ENCODE measurements at places on chromosomes 5 and 9.

- DNase-seq: peak; percentile 50
These were observed 58.8 kb downstream of the MTRR start for GRCh38 chr5:7927466-7928375.

DNA sequence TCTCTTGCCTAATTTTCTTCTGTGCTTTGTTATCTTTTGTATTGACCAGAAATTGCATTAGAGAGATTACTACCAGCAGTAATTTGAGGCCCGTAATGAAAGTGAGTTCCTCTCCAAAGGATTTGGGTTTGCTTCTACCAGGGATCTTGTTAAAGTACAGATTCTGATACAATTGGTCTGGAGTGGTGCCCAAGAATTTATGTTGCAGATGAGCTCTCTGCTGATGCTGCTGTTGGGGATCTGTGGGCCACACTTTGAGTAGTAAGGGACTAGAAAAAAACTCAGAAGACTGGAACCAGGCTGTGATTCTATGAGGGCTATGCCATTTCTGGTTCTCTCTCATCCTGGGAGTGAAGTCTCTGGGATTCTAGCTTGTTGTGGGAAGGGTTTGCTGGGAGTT, 192.2 kb downstream of the SEC61B start:
- DNase-seq: peak; percentile 74

- no peak for DNase-seq
These were observed 16.2 kb downstream of the HACD4 start for GRCh38 chr9:21015129-21015815.

DNA sequence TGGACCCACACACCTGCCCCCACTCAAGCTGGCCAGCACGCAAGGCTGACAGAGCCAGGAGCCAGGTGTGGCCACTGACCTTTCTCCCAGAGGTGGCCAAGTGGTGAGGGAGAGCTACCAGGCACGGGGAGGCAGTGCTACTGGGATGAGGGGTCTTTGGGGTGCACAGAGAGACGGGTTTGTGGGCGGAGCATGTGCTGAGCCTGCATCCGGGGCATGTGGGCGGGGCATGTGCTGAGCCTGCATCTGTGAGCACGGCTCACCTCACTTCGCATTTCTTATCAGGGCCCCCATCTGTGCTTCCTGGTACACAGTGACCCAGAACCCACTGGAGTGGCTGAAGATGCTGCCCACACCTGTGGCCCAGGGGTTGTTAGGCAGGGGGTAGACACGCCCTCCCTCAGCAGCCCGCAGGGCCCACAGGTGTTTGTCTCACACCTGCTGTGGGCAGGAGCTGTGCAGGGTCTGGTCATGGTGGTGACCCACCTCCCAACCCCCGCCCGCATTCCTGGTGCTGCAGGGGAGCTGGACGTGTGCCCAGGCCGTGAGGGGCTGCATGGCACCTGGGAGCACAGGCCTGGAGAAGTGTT, 21.5 kb downstream of the CCDC187 start:
- DNase-seq: no peak

DNA sequence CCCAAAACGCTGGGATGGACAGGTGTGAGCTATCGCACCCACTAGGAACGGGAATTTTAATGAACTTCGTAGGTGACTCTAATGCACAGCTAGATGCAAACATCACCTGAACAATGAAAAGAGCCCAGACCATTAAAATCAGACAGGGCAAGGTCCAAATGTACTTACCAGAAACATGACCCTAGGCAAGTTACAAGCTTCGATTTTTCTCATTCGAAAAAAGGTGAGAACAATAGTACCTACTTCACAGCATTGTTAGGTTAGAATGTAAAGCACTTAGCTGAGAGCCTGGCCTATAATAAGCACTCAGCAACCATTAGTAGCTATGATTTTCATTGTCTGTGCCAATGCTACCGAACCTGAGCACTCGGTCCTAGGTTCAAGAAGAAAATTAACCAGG, 5.8 kb upstream of the KLHL3 start:
- DNase-seq: no peak

DNA sequence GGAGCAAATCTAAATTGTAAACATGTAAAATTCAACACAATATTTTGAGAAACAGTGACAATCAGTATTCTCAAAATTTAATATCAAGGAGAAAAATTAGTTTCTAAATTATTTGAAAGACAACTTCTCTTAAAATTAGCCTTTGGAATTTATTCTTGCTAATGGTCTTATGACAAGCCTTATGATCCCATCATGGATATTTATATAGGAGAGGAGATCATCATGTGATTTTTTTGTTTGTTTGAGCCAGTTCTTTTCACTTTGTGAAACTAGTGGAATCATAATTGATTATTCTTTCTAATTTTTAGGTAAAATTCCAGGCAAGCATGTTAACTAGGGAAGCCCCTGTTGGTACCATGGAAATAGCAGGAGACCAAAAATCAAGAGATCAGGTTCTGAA, 24.7 kb downstream of the DMXL1 start:
- no peak for DNase-seq

- DNase-seq: no peak
These were observed 39.4 kb downstream of the TNFAIP8 start for GRCh38 chr5:119395080-119395836.

DNA sequence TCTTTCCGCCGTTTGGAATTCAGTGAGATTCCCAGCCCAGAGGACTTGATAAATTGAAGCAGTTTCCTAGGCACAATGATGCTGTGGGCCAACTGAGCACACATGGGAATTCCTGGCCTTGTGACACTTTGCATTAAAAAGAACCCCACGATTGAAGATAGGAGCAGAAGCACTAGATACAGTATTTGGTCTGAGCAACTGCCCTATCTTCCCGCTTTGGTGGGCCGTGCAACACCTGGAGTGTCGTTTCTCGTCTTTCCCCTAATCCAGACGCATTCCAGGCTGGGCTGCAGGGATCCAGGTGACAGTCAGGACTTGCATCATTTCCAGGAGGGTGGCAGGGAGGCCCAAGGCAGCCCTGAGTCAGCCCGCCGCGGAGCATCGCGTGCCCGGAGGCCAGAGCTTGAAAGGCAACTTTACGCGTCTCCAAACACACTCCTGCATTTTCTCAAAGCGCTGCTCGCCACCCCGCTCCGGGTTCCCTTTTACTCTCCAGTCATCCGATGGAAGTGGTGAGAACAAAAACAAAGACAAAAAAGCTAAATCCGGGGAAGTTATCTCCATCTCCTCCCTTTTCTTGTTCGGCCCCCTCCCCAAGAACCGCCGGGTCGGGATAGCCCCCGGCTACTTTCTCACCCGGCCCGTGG, 753 bp upstream of the STC2 start:
- no peak for DNase-seq

- DNase-seq: no peak
These were observed 203.6 kb upstream of the MVB12B start for GRCh38 chr9:126122901-126123616.

DNA sequence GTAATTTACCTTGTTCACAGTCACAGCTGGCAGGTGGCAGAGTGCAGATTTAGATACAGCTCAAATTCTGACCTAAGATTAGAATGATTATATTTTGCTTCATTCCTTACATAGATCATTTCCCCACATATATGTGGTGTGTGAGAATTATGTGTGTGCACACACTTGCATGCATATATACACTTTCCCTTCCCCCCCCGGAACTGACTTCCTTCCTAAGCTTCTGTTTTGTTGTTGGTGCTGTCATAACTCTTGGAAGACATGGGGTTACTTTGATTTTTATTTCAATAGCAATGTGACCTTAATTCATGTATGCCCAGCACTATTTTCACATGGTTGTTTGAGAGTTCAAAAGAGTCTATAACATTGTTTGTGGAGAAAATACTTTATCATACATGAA, 112.8 kb downstream of the CMYA5 start:
- DNase-seq: no peak

GRCh38 chr9:117490199-117490598, 75.3 kb upstream of the ASTN2 start:
- no peak for DNase-seq

DNA sequence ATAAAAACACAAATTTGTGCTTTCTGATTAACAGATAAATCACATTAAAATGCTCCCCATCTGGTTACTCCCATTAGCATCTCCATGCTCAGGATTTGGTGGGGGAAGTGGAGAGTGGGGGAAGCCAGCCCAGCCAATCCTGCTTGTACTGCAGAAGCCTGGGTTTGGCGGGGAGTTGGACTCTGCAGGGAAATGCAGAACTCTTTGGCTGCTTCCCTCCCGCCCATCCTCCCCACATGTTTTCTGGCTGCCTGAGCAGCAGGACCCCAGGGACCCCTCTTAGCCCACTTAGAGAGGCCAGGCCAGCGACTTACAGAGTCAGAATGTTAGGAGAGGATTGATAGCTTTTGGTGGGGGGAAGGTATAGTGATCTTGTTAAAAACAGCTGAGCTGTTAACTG, 59.5 kb upstream of the FOXI1 start:
- no peak for DNase-seq

DNA sequence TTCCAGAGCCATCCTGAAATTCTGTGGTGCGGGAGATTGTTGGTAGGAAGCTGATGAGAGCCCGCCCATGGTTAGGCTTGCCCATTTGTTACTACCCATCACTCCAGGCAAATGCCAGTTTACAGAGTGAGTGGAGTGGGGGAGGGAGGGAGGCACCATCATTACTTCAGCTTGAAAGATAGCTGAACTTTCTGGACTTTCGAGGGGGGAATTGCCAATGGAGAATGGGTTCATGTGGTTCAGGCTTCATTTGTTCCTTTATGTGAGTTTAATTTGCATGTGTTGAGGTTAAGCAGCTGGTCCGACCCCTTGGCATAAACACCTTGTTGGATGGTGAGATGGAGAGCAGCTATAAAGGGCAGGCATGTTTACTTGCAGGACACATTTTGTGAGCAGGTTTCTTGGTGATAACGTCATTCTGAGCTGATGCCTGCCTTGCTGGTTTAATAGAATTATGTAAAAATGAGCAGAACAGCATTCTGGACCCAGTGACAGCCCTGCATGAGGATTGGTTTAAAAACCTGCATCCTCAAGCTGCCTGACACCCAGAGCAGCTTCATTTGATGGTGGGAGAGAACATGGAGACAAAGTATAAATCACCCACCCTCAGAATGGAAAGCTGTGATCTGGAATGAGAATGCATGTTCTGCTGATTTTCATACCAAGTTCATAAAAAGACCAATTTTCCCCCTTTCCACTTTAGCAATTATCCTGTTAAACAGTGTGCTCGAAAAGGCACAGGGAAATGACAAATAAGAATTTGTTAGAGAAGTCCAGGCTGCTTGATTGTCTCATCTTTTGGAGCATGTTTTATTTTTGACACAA, 106.3 kb downstream of the TRIO start:
- DNase-seq: no peak

DNA sequence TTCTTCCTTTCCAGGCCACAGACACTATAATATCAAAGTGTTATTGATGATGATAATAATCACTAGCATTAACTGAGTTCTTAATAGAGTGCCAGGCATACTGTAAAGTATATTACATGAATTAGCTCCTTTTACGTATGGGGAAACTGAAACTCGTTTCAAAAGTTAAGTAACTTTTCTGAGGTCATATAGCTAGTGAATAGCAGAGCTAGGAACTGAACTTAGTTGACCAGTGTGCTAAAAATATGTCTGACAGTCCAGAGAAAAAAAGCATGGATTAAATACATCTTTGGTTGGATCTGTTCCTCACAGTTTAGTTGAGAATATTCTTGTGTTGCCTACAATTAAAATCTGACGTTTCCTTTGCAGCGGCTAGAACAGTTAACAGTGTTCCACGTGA, 18.4 kb upstream of the CATSPER3 start:
- no peak for DNase-seq

DNA sequence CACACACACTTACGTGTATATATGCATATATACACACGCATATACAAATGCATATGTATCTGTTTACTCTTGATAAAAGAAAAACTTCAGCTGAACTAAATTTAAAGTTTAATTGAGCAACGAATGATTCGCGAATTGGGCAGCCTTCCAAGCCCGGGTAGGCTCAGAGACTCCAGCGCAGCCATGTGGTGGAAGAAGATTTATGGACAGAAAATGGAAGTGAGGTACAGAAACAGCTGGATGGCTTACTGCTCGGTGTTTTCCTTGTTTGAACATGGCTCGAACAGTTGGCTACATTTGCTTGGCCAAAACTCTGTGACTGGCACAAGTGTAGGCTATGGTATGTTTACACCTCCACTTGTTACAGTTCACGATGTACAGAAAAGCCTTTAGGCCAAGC, 239.3 kb upstream of the PRDM9 start:
- peak; percentile 16 for DNase-seq

- DNase-seq: peak; percentile 19
These were observed 100.2 kb upstream of the ZNF366 start for GRCh38 chr5:72607381-72607780.

- DNase-seq: no peak
These were observed 601.7 kb downstream of the PRELID2 start for GRCh38 chr5:145233461-145233860.

DNA sequence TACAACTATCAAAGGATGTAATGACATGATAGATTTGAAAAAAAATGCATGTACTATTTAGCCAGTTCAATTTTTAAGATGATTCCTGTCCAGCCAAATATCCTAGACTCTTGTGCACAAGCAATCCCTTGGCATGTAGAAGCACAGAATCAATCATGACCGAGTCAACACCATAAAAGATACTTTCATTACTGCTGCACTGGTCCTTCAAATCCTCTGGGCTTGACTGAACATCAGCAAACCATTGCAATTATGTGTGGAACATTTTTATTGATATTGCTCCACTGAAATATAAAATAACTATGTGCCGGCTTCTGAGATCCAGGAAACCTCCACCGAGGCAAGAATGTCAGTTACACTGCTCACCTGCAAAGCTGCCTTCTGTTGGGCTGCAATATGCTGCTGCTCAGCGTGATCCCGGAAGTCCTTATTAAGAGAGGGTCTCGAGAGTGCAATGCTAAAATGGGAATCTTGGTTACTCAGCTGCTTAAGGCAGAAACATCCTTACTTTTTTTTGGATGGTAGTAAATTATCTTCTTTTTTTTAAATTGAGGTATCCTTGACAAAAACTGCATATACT, 28.7 kb downstream of the INIP start:
- no peak for DNase-seq

- no peak for DNase-seq
These were observed 36.2 kb downstream of the SPOCK1 start for GRCh38 chr5:137462816-137463520.

DNA sequence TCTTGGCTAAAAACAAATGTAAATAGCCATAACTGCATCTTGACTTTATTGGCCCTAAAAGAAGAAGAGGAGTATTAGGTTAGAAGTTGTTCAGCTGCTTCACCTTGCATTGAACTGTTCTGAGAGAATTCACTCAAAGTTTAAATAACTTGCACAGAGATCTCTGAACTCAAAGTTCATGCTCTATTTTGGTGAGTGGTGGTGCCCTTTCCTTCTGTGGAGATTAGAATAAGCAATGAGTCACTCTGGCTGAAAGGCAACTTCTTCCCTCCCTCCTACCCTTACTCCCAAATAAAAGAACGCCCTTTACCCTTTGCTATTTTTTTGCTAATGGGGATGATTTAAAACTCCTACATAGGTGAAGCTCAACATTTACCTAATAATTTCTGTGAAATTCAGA, 48.9 kb downstream of the ERMP1 start:
- no peak for DNase-seq

GRCh38 chr5:28208356-28208755, 1170.0 kb upstream of the CDH9 start:
- DNase-seq: no peak
